CD8-positive, alpha-beta memory T cell (primary cell): ENCODE measurements at places on chromosomes 3 and 15. TPM values are rescaled to one million over a fixed set of nuclear protein-coding genes. Genes with fewer than 3 reads are reported as not detected.

CYP8B1 gene
- polyA plus RNA-seq = not detected

THBS1 gene
- polyA plus RNA-seq = 0.72 TPM

TMEM266 gene
- polyA plus RNA-seq = not detected

AP4E1 gene
- polyA plus RNA-seq = 5.8 TPM

FAM81A gene
- polyA plus RNA-seq = not detected

GRCh38 chr3:62446337-62446940 is 73.1 kb upstream of the FEZF2 start:
- no peaks in the 10 kb centered on the region for H3K36me3 ChIP-seq
- H3K27ac ChIP-seq = no peak overlapping the region
- peaks cover 16% of the 10 kb centered on the region for H3K4me1 ChIP-seq
- H3K4me3 ChIP-seq = no peak overlapping the region

DNA sequence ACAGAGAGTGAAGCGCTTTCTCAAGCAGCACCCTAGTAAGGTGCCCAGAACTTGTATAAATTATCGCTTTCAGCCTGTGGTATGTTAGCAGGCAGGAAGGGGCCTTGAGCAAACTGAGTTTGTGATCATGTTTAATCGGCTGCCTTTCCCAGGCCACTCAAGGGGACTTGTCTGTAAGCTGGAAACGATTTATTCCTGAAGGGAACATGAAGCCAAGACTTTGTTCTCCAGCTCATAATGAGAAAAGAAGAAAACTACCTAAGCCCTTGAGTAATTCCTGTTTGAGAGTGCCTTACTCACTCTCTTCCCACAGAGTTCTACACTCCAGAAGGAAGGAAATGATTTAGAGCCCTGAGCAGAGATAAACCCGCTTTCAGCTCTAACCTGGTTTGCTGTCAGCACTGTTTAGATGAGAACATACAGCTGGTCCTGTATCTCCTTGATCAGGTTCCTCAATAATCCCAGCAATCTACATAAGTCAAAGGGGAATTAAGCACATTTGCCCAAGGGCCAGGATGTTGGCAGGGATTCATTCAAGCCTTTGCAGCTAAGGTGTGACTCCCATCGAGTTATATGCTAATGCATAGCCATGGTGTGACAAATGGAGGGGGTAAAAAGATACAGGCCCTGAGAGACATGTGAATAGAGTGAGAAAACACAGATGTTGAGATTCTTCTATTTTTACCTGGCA is 187.7 kb upstream of the SLC24A5 start:
- H3K4me3 ChIP-seq = no peak overlapping the region
- no peaks in the 10 kb centered on the region for H3K27me3 ChIP-seq
- H3K27ac ChIP-seq = no peak overlapping the region
- H3K4me1 ChIP-seq = no peaks in the 10 kb centered on the region
- DNase-seq = no peak

GRCh38 chr15:74234598-74234875 is 1.6 kb upstream of the CCDC33 start:
- no peaks in the 10 kb centered on the region for H3K4me1 ChIP-seq
- no peaks in the 10 kb centered on the region for H3K36me3 ChIP-seq
- no peaks in the 10 kb centered on the region for H3K27me3 ChIP-seq
- H3K4me3 ChIP-seq = no peak overlapping the region
- DNase-seq = no peak

DNA sequence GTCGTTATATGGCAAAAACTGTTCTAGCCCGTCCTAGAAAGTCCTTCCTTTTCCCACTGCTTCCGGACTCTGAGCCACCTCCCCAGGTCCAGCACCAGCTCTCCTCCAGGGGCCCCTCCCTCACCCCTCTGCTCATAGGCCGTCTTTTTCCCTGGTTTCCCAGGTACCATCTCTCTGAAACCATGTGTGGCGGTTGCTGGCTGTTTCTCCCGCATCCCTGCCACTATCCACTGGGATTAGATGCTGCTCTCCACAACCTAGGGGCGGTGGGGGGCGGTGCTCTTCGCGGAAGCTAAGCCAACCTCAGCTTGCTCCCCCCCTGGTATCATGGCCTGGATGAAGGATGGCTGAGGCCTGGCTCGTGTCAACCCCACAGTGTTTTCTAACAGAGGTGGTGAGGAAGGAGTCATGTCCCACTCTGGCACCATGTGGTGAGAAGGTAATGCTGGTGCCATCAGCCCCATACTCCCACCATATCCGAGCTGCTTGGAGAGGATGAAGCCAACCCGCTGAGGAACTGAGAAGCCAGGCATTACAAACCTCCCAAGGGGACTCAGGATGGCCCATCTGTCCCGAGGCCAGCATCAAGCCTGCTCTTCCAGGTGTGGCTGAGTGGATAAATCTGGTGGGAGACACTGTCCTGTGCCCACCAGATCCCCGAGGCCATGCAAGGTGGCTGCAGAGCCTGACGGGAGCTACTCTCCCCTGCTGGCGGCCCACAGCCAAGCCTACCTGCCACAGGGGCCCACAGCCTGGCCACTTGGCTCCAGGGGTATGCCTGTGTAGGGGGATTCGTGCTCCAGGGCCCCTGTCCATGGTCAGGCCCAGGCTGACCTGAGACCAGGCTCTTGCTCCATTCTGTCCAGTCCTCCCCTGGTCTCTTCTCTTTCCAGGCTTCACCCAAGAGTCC is 27.9 kb upstream of the SLC41A3 start:
- no peak overlapping the region for H3K4me3 ChIP-seq
- H3K27me3 ChIP-seq = no peaks in the 10 kb centered on the region
- no peaks in the 10 kb centered on the region for H3K36me3 ChIP-seq
- no peaks in the 10 kb centered on the region for H3K4me1 ChIP-seq
- H3K27ac ChIP-seq = no peak overlapping the region

DNA sequence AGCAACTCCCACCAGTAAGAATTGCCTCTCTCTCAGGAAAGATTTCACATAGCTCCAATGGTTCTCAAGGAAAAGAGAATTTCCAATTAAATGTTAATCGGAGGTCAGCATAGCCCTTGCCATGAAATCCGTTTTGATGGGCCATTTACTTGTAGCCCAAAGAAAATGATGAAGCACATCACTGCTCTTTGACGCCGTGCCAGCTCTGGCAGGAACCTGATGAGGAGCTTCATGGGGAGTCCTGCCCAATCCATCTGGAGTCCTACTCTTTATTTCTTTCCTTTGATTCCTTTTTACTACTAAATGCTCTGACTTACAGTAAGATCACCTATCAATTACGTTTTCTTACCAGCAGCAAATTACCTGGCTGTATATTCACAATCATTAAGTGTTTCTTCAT is 84.7 kb downstream of the FGF12 start:
- H3K27ac ChIP-seq = no peak overlapping the region
- H3K4me3 ChIP-seq = no peak overlapping the region
- no peak for DNase-seq
- no peaks in the 10 kb centered on the region for H3K4me1 ChIP-seq
- no peaks in the 10 kb centered on the region for H3K27me3 ChIP-seq

GRCh38 chr3:51987568-51987967 is 4.2 kb downstream of the ACY1 start:
- H3K27ac ChIP-seq = no peak overlapping the region
- no peak overlapping the region for H3K4me3 ChIP-seq

GRCh38 chr3:175287361-175287963 is 428.3 kb downstream of the NAALADL2 start:
- DNase-seq = no peak
- H3K4me1 ChIP-seq = no peaks in the 10 kb centered on the region
- H3K27me3 ChIP-seq = no peaks in the 10 kb centered on the region
- no peak overlapping the region for H3K27ac ChIP-seq
- H3K36me3 ChIP-seq = no peaks in the 10 kb centered on the region
- H3K4me3 ChIP-seq = no peak overlapping the region

GRCh38 chr15:75697523-75697922 is 15.1 kb downstream of the CSPG4 start:
- H3K4me1 ChIP-seq = peaks cover 8% of the 10 kb centered on the region
- no peak for DNase-seq
- no peaks in the 10 kb centered on the region for H3K36me3 ChIP-seq
- H3K27ac ChIP-seq = no peak overlapping the region
- H3K4me3 ChIP-seq = no peak overlapping the region

GRCh38 chr3:43378066-43378935 is 92.0 kb downstream of the SNRK start:
- no peaks in the 10 kb centered on the region for H3K36me3 ChIP-seq
- H3K27me3 ChIP-seq = no peaks in the 10 kb centered on the region
- no peak overlapping the region for H3K4me3 ChIP-seq
- peaks cover 8% of the 10 kb centered on the region for H3K4me1 ChIP-seq
- DNase-seq = peak; percentile 73

- DNase-seq = no peak
- no peak overlapping the region for H3K4me3 ChIP-seq
- H3K27ac ChIP-seq = no peak overlapping the region
- H3K27me3 ChIP-seq = no peaks in the 10 kb centered on the region
- no peaks in the 10 kb centered on the region for H3K4me1 ChIP-seq
These were observed 130.6 kb downstream of the CCNL1 start for GRCh38 chr3:157029365-157029790.

GRCh38 chr15:78681281-78682003 is 40.4 kb upstream of the CHRNB4 start:
- DNase-seq = no peak
- H3K27ac ChIP-seq = no peak overlapping the region
- no peaks in the 10 kb centered on the region for H3K4me1 ChIP-seq

- DNase-seq = peak; percentile 68
- H3K27ac ChIP-seq = no peak overlapping the region
- peak overlapping the region; percentile 46 for H3K4me3 ChIP-seq
- H3K36me3 ChIP-seq = no peaks in the 10 kb centered on the region
- H3K27me3 ChIP-seq = no peaks in the 10 kb centered on the region
These were observed 13.0 kb downstream of the ZFAND6 start for GRCh38 chr15:80072285-80072994.

DNA sequence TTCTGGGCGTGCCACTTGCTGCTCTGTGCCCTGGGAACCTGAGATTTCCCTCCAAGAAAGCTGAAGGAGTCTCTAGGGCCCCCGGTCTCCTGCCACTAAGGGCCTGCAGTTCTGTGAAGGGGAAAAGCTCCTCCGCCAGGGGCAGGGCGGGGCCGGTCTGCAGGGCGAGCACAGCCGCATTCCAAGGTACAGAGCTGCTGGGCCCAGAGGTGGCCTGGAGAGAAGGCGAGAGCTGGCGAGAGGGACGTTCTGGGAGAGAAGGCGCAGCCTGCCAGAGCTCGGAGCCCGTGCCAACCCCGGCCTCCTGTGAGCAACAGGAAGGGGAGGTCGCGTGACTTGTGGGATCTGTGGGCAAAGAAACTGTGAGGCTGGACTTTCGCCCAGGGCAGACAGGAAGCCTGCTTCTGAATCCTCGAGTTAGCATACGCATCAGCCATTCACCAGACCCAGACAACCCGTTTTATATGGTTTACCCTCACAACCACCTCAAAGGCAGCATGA is 500.4 kb downstream of the SHQ1 start:
- no peak overlapping the region for H3K27ac ChIP-seq
- no peaks in the 10 kb centered on the region for H3K36me3 ChIP-seq
- H3K27me3 ChIP-seq = no peaks in the 10 kb centered on the region

DNA sequence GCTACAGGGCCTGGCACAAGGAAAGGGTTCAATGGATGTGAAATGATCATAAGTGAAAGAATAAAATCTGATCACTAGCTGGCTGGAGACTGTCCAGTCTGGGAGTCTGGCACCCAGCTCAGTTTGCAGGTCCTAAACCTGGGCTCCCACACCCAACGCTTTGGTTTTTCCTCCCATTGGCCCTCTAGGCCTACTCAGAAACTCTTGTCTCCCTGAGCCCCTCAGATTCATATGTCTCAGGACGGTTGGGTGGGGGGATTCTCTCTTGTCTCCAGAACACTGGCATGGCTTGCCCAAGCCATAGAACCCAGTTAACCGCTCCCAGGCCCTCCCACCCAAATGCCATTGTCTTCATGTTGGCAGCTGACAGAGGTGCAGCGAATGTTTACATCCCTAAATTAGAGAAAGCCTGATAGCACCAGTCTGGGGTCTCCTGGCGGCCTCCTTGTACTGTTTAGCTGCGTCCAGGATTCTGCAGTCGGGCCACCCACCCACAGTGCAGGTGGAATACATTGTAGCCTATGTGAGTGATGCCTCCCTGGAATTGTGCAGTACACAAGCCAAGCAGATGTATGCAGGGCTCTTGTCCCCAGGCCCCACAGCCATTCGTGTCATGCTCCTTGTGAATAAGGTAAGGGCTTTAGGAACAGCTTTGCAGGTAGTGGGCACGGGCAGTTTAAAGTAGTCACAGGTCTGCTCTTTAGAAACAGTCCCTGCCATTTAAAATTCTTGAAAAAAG is 266.3 kb downstream of the XXYLT1 start:
- H3K27ac ChIP-seq = no peak overlapping the region
- DNase-seq = no peak
- no peaks in the 10 kb centered on the region for H3K27me3 ChIP-seq
- no peaks in the 10 kb centered on the region for H3K4me1 ChIP-seq

- H3K4me1 ChIP-seq = no peaks in the 10 kb centered on the region
- no peaks in the 10 kb centered on the region for H3K27me3 ChIP-seq
- no peak overlapping the region for H3K27ac ChIP-seq
- DNase-seq = no peak
These were observed 165.0 kb downstream of the RSL24D1 start for GRCh38 chr15:55031727-55032126.

DNA sequence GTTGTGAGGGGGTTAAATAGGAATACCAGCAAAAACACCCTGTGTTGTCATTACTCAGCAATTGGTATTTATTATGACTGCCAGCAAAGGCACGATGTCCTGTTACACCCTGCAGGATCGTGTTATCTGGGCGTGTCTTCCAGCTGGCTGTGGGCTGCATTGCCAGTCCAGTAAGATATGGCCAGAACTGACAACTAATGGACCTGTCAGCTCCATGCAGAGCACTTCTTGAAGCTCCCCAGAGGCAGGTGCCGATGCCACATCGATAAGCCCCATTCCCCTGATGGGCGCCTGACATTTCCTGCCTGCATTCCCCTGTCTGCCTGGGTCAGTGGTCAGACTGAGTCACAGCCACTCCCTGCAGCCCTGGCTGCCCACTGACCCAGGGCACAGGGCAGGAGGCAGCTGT is 79.7 kb upstream of the RASGRF1 start:
- no peak for DNase-seq
- H3K4me1 ChIP-seq = no peaks in the 10 kb centered on the region
- no peaks in the 10 kb centered on the region for H3K27me3 ChIP-seq
- no peak overlapping the region for H3K4me3 ChIP-seq
- no peak overlapping the region for H3K27ac ChIP-seq
- no peaks in the 10 kb centered on the region for H3K36me3 ChIP-seq

DNA sequence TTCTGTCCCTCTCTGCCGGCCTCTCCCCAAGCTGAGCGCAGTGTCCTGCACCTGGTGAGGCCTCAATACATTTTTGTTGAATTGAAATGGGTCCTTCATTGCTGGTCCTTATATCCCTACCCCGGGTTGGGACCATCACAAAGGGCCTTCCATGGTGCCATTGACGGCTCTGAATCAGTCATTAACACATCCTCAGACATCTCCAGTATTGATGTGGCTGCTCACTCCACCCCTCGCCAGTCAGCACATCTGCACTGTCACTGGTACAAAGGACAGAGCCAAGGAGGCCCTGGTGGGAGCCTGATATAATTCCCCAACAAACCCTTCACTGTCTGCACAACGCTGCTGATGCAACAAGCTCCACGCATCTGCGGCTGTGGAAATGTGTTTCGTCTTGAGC is 191.6 kb upstream of the TOPAZ1 start:
- DNase-seq = no peak
- H3K36me3 ChIP-seq = no peaks in the 10 kb centered on the region
- no peak overlapping the region for H3K27ac ChIP-seq
- H3K27me3 ChIP-seq = no peaks in the 10 kb centered on the region

- no peaks in the 10 kb centered on the region for H3K4me1 ChIP-seq
- DNase-seq = no peak
- no peaks in the 10 kb centered on the region for H3K27me3 ChIP-seq
These were observed 368.1 kb upstream of the SEMA6D start for GRCh38 chr15:47349179-47349578.
